AG09319 (cell line): ENCODE measurements at places on chromosomes 3 and 15.

DNA sequence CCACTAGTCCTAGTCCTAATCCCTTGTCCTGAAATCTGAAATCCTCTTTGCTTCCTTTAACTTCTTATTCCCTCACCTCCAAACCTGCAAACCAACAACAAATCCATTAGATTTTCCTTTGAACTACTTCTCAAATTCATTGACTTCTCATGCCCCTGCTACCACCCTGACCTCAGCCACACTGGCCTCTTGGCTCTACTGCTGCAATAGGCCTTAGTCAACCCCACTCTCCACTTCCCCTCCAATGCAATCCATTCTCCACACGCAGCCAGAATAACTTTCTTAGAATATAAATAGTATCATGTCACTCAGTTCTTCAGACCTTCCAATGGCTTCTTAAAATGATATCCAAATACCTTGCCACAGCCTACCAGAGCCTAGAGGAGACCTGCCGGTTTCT, 131.1 kb upstream of the GADL1 start:
- DNase-seq: no peak

DNA sequence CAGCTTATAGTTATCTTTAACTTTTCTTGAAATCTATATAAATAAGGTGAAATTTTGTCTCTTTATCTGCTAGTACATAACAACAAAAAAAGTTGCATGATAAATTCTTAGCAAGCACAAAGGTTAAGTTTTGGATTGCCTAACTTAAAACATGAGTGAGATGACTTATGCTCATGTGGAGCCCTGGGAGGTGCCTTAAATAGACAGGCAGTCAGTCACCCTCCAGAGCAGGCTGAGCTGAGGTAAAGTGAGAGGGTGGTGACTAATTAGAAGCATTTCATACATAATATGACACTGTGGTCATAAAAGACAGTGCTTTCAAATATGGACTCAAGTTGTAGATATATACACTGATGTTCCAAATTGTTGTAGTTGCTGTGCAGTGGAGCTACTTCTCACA, 14.6 kb upstream of the MME start:
- DNase-seq: no peak

DNA sequence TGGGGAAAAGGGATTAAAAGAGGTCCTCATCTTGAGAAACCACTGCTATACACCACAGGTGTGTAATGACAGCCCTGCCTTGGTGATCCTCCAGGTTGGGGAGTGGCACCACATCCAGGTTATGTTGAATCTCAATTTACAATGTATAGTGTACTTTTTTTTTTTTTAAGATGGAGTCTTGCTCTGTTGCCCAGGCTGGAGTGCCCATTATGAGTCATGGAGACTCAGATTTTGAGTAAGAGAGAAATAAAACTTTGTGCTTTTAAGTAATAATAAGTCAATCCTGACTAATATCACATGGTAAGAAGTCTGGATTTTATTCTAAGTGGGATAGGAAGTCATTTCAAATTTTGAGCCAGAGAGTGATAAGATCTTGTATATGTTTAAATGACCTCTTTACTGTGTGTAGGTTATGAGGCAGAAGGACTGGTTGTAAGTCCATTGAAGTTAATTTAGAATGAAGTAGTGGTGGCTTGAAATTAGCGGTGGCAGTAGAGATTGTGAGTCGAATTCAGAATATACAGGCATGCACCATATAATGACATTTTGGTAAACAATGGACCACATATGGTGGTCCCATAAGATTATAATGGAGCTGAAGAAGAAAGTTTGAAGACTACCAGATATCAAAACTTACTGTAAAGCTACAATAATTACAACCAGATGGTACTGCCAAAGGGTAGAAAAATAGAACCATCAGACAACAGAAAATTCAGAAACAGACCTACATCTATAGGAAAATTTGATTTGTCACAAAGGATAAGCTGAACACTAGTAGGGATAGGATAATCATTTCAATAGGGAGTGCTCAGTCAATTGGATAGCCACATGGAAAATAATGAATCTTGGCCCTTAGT, 20.7 kb downstream of the POPDC2 start:
- DNase-seq: no peak

GRCh38 chr3:49912881-49913281, 9.2 kb upstream of the MST1R start:
- no peak for DNase-seq

GRCh38 chr3:43288366-43288765, 2.0 kb downstream of the SNRK start:
- DNase-seq: no peak

GRCh38 chr15:71212146-71212545, 96.9 kb downstream of the THSD4 start:
- no peak for DNase-seq

GRCh38 chr3:190443257-190443656, 6.4 kb downstream of the TMEM207 start:
- DNase-seq: no peak

DNA sequence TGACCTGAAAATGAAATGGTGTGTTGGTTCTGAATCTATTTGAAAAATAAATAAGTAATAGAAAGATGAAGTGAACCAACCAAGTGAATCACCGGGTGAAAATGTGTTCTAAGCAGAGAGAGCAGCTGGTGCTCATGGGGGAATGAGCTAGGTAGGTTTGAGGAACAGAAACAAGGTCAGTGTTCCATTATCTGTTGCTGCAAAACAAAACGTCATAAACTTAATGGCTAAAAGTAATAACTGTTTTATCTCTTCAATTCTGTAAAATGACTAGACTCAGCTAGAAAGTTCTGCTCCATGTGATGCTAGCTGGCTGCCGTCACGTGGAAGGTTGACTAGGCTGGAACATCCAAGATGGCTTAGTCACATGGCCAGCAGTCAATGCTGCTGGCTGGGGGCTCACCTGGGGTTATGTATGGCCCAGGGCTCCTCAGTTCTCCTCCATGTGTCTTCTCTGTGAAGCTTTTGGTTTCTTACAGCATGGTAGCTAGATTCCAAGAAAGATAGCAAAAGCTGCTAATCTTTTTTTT, 13.3 kb upstream of the SH3BP5 start:
- no peak for DNase-seq
